ENCODE measurements at places on chromosomes 1 and 21.

DNA sequence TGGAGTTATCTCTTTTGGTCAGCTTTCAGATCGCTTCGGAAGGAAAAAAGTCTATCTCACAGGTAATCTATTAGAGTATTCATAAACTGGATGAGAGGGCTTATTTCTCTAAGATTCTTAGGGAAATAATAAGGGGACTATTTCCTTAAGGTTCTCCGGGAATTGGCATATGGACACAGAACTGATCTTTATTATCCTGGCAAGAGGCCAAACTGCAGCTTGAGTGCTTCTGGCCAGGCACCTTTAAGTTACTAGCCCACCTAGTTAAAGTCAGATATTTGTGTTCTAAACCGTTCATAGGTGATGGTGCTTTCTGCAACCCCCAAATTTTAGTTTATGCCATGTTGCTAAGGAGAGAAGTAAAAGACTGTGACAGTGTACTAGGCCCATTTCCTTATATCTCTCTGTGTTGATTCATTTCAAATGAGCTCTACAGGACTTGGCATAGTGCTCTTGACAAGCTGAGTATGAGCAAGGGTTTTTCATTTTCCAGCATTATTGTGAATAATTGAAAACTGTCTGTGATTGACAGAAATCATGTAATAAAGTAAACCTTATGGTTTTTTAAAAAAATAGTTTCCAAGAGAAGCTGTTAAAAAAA, 43.4 kb downstream of the SLC22A15 start:
- DNase-seq = peak; percentile 48

DNA sequence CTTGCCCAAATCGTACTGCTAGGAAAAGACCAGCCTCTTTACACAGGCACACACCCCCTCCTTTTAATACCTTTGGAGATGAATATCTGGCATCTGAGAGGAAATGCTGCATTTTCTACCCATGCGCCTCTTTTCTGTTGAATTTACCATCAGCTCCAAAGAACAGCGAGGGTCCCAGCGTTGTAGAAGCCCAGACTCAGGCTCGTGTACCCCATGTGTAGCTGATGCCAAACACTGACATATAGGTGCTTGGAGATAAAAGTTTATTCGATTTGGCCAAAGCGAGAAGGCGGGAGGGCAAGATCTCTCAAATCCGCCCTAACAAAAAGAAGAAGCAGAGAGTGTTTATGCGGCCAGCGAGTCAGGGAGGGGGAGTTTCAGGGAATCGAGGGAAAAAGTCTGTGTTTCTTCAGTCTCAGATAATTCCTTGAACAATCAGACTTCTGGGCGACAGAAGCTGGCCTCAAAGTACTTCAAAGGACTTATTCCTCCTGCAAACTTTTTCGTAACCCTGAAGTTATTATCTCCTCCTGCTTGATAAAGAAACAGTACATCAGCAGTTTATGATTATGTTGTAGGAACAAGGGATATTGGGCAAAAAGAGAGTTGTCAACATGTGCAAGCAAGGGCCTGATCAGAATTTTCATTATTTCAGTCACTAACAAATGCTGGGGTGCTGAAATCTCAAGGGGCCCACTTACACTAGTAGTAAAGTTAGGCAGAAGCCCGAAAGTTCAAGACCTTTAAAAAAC, 642 bp upstream of the CREG1 start:
- no peak for DNase-seq

DNA sequence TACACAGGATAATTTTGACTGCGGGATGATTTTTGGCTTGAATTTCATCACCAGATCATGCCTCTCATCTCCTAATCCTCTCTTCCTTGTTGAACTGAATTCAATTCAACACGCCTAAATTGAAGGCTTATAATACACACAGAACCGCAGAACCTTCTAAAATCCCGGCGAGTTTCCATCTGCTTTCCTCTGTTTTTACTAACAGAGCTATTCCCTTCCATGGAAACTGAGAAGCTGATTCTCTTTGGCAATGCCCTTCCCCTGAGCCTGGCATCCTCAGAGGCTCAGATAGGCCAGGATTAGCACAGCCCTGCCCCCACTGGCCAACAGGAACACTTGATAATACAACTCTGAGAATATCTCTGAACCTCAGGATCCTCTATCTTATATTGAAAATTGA, 130.2 kb downstream of the CAPN8 start:
- no peak for DNase-seq

- no peak for DNase-seq
Observed at GRCh38 chr1:186465946-186466345, 5.0 kb upstream of the PDC start.
